Activated CD4-positive, alpha-beta T cell treated with anti-CD3 and anti-CD28 coated beads, Interleukin-2, amount 50 U/mL, for 4 hours (primary cell): ENCODE measurements at places on chromosomes 2 and 18.

DNA sequence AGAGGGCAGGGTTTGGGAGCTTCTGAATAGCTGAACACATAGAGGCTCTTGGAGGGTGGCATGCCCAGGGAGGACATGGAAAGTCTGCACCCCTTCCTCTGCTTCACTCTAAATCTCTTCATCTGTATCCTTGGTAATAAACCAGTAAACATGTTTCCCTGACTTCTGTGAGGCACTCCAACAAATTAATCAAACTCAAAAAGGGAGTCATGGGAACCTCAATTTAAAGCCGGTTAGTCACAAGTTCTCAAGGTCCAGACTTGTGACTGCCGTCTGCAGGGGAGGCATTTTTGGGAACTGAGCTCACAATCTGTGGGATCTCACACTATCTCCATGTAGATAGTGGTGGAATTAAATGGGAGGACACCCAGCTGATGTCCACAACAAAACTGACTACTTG lies 33.1 kb upstream of the STON1 start:
- no peak for DNase-seq

GRCh38 chr2:118539290-118539689 lies 308.2 kb downstream of the EN1 start:
- DNase-seq: no peak

DNA sequence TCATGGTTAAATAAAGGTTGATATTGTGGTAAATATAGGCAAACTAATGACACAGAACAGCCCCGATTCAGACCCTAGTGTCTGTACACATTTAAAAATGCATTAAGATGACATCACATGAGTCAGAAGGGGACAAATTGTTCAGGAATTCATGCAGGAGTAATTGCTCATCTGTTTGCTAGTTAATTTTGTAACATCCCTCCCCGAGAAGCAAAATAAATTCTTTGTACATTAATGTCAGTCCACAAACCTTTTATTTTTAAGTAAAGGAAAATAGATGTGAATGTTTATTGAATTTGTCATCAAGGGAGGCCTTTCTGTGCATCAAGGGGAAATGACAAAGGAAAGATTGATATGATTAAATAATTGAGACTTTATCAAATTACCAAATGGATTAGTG lies 69.9 kb downstream of the SH3BP4 start:
- DNase-seq: no peak

DNA sequence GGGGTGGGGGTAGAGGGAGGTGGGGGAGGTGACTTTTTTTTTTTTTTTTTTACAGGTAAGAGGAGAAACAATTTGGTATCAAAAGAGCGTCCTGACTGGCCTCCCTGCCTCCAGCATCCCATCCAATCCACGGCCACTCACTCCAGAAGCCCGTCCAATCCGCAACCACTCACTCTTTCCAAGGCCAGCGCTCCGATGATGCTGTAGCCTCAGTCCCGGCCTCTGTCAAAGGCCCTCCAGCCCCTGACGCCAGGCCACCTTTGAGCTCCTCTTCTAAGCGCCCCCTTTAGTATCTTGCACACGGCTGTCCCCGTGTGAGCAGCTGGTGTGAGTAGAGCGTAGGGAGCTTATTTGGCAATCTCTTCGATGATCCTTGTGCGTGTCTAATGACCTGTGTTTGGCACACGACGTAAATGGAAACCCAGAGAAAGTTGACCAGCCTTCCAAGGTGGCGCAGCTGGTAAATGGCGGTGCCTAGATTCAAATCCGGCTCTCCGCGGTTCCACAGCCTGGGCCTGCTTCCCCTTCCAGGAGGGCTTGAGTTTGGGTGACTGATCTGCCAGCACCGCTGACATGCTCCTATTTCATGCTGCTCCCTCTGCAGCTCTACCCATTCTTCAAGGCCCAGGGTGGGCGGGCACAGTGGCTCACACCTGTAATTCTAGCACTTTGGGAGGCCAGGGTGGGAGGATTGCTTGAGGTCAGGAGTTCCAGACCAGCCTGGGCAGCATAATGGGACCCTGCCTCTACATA lies 23.8 kb upstream of the PXDN start:
- DNase-seq: no peak

DNA sequence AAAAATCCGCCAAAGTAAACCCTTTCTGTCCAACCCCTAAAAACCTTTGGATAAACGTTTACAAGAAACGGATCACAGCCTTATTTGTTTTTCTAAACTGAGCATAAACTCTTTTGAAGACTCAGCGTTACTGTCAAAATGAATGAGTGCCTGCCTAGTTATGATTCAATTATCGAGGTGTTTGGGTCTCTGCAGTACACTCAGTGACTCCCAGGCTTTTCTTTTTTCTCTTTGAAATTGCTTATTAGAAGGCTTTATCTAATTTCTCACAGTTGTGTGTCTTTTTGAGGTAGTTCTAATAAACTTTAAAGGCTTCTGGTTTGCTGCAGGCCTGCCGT lies 663 bp downstream of the RHBDD1 start:
- no peak for DNase-seq

DNA sequence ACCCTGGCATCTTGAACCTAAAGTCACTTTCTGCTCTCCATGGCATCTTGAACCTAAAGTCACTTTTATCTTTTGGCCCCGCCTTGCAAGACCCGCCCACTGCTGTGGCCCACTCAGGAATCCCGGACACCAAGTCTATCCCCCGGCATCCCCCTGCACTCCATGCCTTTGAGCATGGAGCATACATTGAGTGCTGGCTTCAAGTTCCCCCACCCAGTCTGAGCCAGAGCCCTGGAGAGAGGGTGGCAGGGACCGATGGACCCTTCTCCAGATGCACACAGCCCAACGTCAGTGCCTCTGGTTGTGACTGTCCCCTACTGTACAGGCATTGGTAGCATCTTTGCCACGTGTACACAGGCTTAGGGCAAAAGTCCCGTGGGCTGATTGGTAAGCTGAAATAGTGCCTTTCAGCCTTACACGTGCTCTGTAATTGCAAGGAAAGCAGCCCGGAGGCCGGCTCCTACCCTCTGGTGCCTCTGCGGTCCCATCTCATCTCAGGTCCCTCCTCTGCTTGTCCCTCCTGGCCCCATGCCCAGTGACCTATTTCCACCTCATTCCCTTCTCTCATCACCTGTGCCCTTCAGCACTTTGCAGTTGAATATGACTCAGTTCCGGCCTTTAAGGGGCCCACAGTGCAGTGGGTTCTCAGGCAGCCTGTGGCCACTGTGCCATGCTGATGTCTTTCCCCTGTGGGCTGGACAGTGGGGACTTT lies 154.0 kb downstream of the INHBB start:
- DNase-seq: no peak

- no peak for DNase-seq
Measured at GRCh38 chr2:102667072-102667471, 47.7 kb downstream of the SLC9A2 start.

DNA sequence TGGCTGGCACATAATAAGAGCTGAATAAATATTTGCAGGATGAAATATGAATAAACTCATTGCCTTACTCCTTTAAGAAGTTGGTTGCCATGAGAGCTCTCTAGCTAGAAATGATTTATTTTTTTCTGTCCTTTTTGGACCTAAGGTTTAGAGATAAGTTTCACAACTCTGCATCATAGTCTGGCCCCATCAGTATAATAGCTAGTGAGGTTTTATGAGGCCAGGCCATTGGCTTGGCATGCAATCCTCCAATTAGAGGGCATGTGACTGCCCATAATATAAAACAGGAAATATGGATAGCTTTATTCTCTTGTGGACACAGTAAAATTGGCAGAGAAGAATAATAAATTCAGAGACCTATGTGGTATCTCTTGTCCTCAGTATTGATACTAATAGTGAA lies 26.2 kb upstream of the INSIG2 start:
- DNase-seq: no peak

DNA sequence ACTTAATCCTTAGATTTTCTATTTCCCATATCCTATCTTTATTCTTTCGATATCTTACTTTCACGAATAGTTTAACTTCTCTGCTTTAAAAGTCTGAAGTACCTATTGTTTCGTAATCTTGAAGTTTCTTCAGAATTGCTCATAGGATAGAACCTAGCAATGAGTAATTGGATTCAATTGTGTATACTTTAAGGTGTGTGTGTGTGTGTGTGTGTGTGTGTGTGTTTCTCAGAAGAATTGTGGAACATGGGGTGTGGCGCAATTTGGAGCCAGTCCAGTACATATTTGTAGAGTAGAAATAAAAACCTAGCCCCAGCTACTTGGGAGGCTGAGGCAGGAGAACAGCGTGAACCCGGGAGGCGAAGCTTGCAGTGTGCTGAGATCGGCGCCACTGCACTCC lies 897.6 kb downstream of the BCL11A start:
- DNase-seq: no peak

DNA sequence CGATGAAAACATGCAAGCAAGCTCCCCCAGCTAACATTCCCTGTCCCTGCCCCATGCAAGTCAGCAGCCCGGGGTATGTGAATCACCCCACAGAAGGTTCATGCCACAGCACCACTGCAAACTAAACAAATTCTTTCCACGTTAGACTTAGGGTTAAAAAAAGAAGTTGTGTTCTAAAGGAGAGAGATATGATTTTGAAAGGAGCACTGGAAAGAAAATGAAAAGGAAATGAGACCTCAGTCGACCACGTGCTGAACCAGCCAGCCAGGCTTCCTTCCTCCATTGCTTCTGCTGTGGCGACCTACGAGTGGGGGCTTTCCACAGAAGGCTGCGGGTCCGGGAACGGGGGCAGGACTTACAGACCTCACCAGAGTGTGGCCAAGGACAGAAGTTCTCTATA lies 52.0 kb downstream of the ARL4C start:
- DNase-seq: peak; percentile 47

DNA sequence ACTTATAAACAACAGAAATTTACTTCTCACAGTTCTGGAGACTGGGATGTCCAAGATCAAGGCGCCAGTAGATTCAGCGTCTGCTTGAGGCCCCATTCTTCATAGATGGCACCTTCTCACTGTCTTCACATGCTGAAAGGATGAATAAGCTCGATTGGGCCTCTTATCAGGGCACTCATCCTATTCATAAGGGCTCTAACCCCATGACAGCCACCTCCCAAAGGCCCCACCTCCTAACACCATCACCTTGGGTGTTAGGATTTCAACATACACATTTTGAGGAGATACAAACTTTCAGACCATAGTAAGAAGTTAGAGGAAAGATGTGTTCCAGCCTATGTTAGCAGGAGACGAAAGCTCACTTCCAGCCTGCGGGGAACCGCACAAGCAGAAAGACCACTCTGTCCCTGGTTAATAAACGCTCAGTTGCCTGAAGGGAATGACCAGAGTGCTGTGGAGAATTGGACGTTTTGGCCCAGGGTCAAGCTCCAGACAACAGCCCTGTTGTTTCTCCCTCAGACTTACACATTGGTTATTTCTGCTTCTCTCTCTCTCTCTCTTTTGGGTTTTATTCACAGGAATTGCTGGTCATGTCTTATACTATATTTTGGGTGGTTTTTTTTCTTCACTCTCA lies 90.3 kb downstream of the MAPRE2 start:
- no peak for DNase-seq

DNA sequence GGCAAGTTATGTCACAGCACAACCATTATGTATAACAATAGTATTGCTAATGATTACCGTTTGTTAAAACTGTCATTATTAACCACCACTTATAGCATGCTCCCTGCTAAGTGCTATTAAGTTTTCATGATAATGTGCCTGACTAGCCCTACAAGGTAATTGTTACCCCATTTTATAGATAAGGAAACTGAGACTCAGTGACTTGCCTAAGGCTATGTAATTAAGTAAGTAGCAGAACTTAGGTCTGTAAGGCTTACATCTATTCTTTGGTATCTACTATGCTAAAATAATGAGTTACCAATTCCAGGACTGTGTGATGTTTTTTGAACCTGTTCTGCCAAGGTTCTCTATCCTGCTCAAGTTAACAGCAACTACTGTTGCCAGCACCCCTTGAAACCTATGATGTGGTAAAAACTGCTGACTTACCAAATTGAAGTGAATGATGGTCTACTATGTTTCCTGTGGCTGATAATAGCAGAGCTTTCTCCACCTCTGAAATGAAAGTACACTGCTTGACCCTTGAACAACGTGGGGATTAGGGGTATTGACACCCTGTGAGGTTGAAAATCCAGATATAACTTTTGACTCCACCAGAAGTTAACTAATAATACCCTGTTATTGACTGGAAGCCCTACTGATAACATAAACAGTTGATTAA lies 18.2 kb downstream of the ACVR2A start:
- DNase-seq: no peak

GRCh38 chr2:96409081-96409819 lies 73.7 kb downstream of the NCAPH start:
- DNase-seq: no peak

DNA sequence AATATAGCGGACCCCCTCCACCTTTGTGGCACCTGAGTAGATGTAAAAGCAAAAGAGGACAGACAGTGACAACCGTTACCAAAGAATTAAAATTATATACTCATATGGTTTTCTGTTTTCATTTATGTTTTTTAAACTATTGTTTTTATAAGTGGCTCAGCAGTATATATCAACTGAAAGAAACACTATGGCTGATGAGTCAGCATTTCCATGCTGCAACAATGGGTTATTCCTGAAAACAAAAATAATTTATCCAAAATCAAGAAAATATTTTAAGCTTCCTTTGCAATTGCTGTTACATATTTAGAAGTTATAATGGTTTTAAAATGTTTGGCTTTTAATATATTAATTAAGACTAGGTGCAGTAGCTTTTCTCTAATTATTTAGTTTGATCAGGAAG lies 17.7 kb downstream of the MRPS9 start:
- DNase-seq: no peak

- DNase-seq: no peak
Measured at GRCh38 chr18:7568426-7568825, 1.3 kb downstream of the PTPRM start.

DNA sequence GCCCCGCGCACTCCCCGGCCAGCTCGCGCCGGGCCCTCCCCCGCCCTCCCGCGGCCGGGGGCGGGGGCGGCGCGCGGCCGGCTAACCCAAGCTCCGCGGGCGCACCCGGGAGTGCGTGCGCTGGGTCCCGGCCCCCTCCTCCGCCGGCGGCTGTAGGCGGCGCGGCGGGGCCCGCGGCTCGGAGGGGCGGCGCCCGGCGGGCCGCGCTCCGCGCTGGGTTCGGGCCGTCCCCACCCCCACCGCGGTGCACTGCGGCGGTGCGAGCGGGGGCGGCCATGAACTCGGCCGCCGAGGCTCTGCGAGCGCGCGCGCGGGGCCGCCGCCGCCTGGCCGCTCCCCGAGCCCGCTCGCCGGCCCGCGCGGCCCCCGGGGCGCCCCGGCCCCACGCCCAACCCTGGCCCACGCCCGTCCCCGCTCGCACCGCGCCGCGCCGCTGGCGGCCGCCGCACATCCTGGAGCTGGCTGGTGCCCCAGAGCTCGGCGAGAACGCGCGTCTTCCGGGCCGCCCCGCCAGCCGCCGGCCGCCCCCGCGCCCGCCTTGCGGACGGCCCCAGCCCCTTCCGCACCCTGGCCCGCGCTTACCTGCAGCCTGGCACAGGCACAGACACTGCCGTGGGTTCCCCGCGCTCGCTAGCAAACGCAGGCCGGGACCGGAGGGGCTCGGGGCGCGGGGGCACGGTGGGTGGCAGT lies at the start of gene ZBTB14:
ZBTB14 (minus strand) TSS at position 496 of the 690 bp plus-strand sequence. CDS start 2,480 bp downstream, outside the sequence.
- peak; percentile 43 for DNase-seq

DNA sequence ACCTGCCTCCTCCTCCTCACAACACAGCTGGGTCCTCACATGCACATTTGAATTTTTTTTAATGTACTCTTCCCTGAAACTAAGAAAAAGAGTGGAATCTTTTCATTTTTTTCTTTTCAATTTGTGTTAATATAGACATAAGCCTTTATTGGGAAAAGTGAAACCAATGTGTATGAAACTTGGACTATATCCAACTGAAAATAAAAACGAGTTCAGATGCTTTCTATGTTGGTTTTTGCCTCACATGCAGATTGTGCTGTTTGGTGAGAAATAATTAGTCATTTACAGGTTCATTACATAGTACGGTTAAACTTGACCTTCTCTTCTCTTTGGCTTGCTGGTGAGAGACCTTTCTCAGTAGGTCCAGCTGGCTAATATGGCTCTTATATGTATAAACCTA lies 515.2 kb upstream of the FANCL start:
- DNase-seq: no peak

- DNase-seq: no peak
Measured at GRCh38 chr18:33596178-33596854, 18.3 kb downstream of the ASXL3 start.
